ENCODE measurements at places on chromosomes 3 and 15.

DNA sequence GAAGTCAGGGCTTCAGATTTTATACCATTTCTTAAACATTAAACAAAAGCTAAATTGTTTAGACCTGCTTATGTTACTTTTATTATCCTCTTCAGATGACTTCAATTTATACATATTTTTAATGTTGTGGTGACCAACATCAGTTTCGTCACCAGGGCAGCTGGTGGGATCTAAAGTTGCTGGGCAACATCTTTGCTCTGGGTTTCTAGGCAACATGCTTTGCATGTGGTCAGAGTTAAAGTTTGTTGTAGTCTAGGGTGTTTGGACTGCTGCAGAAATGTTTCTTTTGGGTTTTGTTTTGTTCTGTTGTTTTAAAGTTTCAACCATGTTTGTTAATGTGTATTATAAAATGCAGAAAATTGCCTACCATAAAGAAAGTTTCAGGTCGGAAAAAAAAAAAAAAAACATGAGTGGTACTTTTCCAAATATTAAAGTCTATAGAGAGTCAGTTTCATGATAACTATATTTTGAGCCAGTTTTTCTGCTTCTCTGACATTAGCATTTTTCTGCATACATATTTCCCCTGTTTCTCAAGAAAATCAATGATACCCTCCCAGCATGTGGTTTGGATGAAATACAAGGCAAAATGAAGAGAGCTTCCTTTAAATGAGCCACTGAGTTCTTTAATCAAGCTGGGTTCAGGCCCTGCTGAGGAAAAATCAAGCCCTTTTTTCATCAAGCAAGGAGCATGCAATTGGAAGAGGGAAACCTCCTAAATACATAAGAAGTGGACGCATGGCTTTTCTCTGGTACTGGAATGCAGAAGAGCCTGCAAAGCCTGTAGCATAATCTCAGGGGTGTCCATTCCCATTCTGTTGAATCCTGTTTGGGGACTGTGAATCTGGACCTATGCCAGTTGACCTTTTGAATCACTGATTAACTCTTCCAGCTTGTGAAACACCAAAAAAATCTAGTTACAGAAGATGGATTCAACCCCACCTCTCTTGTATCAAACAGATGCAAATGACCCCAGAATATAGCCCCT, 35.0 kb upstream of the VGLL3 start:
- no peak for DNase-seq

DNA sequence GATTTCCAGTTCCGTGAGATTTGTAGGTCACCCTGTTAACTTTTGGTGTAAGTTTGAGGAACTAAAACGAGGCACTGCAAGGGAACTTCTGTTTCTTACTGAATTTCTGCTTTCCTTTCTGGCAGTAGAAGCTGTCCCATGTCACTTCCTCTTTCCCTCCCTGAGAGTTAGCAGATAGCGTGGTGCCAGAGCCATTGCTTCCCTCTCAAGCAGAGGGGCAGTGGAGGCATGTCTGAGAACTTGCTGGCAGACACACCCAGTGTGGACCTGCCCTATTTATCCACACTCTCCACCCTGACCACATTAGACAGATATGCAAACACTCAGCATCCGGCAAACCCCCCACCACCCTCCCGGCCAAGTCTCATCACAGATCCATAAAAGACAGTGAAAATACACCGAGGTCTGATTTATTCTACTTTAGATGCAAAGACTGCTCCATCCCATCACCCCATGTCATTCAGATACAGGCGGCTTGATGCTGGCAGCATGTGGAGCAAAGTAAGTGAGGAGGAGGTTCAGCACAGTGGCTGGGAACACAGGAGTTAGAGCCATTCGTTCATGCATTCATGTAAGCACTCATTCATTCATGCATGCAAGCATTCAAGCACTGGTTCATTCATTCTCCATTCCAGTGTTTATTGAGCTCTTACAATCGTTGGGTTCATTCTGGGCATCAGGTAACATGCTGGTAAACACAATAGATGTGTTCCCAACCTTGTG, 324.7 kb downstream of the SHQ1 start:
- no peak for DNase-seq

- no peak for DNase-seq
Measured at GRCh38 chr3:23985747-23986544, 40.9 kb downstream of the NR1D2 start.

- no peak for DNase-seq
Measured at GRCh38 chr3:129505341-129505740, 23.1 kb upstream of the RHO start.

DNA sequence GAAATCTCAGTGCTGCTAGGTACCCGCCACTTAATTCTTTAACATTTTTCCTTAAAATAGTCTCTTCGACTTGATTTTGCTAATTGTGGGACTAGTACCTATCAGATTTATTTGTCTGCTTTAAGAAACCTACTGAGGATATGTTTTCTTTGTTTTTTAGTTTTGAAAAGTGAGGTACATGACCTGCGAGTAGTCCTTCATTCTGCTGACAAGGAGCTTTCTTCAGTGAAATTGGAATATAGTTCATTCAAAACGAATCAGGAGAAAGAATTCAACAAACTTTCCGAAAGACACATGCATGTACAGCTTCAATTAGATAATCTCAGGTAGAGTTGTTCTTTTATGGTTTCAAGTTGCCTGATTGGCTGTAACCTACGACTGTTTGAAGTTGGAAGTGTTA, 47.0 kb upstream of the TMEM42 start:
- no peak for DNase-seq

DNA sequence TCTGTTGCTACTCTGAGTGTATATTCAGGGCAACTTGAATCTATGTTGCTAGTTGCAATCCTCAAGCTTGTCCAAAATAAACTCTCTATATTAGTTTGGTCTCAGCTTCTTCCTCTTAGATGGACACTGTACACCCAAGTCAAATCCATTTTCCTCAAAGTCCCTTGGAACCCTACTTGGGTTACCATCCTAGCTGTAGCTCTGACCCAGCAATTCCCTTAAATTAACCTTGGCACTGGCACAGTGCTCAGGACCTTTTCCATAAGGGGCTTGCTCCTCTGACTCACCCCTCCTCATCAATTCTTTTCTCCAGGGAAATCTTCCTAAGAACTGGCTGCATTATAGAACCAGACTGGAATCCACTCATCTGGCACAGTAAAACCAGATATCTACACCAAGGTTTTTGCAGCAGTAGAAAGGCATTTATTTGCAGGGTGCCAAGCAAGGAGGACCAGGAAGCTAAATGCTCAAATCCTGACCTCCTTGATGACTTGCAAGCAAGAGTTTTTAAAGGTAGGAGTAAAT, 44.9 kb upstream of the B3GALNT1 start:
- DNase-seq, result no peak

- no peak for DNase-seq
Measured at GRCh38 chr3:52443268-52443610, 1.7 kb downstream of the SEMA3G start.

GRCh38 chr15:87609474-87609873, 647.1 kb downstream of the NTRK3 start:
- DNase-seq, result no peak

DNA sequence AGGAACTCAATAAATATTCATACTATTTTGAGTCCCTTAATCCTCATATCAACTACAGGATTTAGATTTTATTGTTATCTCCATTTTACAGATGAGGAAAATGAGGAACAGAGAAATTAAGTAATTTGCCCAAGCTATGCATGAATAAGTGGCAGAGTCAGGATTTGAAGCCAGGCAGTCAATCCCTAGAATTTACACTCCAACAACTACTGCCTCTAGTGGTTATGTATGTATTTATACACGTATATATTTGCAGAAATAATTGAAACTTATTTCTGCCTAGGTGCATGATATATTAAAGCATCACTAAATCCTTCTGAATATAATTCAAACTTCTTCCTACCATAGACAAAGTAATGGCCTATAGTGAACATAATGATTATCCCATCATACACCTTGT, 137.4 kb downstream of the SERPINI1 start:
- DNase-seq, result no peak

DNA sequence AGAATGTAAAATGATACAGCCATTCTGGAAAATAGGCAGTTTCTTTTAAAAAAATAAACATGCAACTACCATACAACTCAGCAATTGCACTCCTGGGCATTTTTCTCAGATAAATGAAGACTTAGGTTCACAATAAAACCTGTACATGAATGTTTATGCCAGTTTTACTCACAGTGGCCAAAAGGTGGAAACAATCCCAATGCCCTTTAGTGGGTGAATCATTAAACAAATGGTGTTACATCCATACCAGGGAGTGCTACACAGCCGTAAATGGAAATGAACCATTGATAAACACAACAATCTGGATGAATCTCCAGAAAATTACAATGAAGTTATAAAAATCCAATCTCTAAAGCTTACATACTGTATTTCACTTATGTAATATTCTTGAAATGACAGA, 140.3 kb downstream of the ADAMTSL3 start:
- no peak for DNase-seq

DNA sequence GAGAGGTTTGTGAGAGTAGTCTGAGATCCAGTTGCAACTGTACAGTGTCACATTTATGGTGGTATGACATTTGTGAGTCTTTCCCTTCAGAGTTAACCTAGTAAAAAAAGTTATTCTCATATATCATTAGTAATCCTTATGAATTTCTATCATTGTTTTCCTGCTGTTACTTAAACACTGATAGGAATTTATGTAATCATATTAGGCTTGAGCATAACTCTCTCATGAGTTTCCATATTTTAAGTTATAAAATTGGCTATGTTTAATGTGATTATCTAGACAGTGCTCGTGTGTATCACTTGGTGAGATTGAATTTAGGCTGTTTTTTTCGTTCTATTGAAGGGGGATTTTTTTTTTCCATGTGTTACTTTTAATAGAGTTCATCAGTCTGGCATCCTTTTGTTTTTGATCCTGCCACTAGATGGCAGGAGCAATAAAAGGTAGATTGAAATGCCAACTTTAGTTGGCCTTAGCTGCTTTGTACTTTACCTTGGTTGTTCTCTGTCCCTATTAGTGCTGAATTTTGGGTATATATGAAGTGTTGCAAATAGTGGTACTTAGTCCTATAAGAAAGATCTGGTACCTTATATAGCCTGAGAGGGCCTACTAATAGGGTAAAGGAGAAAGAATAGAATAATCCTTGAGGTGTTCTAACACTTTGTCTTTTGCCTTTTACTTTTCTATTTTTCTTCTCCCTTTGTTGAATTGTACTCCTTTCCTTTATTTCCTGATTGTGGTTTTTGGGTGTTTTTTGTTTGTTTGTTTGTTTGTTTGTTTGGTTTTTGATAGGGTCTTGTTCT, 17.9 kb downstream of the STT3B start:
- no peak for DNase-seq

- no peak for DNase-seq
Measured at GRCh38 chr15:36921484-36922091, 178.8 kb downstream of the MEIS2 start.

GRCh38 chr3:146246526-146246925, 4.4 kb downstream of the PLSCR4 start:
- no peak for DNase-seq

- no peak for DNase-seq
Measured at GRCh38 chr15:95944193-95944592, 386.3 kb upstream of the NR2F2 start.

DNA sequence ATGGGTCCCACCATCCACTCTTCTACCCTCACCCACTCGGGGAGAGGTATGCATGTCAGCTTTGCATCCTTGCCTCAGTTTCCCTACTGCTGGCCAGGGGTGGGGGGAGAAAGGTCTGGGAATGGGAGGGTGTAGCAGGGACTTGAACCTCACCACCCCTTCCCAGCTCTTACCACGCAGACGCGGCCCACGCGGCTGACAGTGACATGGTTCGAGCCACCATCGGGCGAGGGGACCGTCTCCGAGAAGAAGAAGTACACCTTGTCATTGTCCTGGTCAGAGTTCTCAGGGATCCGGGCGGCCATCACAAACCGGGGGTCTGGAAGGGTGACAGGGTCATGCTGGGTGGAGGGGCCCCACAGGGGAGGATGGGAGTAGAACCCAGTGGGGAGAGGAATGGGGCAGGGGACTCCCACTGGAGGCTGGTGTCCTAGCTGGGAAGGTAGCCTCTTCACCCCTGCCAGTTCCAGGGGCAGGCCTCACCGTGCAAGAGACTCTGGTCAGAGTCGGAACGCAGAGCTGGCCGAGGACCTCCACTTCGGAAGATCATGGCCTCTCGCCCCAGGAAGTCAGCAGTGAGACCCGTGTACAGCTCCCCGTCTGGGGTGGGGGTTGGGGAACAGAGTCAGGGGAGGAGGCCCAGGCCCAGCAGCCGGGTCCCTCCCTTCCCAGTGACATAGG, 3.7 kb downstream of the SEMA3G start:
- no peak for DNase-seq

GRCh38 chr3:17747174-17747889, 4.9 kb upstream of the TBC1D5 start:
- no peak for DNase-seq

DNA sequence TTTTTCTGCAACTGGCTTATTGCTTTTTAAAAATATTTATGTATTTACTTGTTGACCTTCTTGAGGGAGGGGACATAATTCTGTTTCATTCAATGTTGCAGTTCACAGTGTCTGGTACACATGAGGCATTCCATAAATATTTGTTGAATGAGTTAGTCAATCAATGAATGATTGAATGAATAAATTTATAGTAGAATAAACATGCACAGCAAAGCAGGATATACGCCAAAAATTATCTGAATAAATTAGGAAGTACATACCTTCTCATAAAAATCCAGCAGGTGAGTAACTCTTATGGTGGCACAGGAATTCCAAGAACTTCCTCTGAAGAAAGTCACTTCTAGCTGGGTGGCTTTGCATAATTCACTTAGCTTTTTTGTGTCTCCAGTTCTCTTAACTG, 469.4 kb upstream of the ATP11B start:
- no peak for DNase-seq

GRCh38 chr3:174398761-174399160, 460.4 kb upstream of the NAALADL2 start:
- no peak for DNase-seq

DNA sequence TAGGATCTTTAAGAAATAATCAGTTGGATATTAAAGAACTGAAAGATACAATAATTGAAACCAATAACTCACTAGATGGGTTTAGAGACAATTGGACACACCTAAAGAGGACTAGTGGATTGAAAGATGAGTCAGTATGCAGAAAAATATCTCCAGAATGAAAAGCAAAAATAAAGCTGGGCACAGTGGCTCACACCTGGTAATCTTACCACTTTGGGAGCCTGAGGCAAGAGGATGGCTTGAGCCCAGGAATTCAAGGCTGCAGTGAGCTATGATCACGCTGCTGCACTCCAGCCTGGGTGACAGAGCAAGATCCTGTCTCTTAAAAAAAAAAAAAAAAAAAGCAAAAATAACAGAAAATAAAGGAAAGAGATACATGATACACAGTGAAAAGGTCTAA, 37.4 kb upstream of the CCDC174 start:
- no peak for DNase-seq

GRCh38 chr3:101011136-101011535, 17.9 kb upstream of the ABI3BP start:
- DNase-seq, result no peak

DNA sequence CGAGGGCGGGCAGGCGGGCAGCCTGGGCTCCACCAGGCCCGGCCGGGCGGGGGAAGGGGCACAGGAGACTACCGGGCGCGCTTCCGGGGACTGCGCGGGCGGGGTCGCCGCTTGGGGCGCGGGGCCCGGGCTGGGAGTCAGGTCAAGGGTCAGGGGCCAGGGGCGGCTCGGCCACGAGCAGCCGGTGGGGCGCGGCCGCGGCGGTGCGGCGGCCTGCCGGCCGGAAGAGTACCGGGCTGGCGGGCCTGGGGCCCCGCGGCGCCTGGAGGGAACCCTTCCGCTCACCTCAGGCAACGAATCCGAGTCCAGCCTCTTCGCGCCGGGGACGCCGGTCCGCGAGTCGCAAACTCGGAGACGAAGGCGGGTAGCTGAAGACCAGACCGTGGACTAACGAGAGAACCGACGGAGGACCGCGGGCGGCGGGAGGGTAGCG, 225 bp downstream of the RHOA start:
- peak; percentile 33 for DNase-seq

GRCh38 chr3:152772674-152773225, 62.2 kb upstream of the P2RY1 start:
- no peak for DNase-seq

Data from stimulated activated CD4-positive, alpha-beta T cell treated with anti-CD3 and anti-CD28 coated beads, Interleukin-15, amount 100 ng/mL, for 48 hours (primary cell).